ENCODE measurements at places on chromosomes 16 and 17.

- DNase-seq: peak; percentile 39
Measured at GRCh38 chr17:75240394-75241142, 20.8 kb downstream of the GGA3 start.

DNA sequence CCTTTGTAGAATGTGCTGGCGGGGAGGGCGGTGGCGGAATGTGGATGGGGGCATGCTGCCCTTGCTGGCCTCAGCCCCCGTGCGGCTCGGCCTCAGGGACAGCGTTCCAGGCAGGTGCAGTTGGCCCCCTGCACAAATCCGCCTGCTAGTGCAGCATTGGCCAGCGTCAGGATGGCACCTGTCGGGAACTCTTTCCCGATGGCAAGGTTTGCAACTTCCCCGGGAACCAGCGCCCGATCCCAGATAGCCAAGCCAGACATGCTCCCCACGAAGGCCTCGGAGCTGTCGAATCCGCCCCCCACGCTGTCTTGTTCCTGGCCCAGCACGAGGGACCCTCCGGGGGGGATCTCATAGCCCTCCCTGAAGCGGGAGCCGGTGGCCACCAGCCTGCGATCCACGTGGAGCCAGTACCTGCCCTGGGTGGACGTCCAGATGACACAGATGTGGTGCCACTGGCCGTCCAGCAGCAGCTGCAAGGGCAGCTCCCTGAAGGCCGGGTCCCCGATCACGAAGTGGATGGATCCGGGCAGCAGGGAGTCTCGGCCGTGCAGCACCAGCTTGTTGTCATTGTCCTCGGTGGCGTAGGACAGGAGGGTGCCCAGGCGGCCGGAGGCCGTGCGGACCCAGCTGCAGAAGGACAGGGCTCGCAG, 2.8 kb downstream of the PTX4 start:
- DNase-seq: no peak

GRCh38 chr16:81437865-81438264, 6.7 kb upstream of the CMIP start:
- no peak for DNase-seq

- DNase-seq: no peak
Measured at GRCh38 chr16:80060470-80060869, 459.9 kb upstream of the MAF start.

- no peak for DNase-seq
Measured at GRCh38 chr16:67884684-67885083, at the start of gene NRN1L. NRN1L (plus strand) TSS chr16:67884885; CDS start chr16:67884904, 19 bp downstream.

DNA sequence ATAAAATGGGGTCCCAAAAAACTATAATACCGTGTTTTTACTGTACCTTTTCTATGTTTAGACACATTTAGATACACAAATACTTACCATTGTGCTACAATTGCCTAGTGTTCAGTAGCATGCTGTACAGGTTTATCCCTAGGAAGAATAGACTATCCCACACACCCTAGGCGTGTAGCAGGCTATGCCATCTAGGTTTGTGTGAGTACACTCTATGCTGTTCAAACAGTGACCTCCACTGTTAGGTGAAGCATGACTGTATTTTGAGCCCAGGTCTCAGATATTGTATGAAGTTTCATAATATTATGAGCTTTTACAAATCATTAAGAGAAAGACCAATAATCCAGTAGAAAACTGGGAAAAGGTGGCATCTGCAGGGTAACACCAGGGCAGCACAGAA, 23.6 kb downstream of the MILR1 start:
- DNase-seq: no peak

DNA sequence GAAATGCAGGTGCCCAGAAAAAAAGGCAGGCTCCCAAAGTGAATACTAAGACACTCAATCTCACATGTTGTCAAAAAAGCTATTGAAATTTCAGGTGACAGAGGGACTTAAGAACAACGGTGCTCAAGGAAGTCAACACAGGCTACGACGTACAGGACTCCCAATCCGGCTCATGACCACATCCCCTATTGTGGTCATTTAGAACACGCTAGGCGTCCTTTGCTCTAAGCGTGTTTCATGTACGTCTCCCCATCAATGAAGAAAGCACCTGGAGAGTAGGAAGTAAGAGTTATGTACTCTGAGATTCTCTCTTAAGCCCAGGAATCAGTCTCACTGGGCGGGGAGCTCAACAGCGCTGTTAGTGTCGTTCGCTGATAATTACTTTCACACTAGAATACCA, 94.1 kb downstream of the MRM3 start:
- no peak for DNase-seq

- no peak for DNase-seq
Measured at GRCh38 chr16:11601911-11602310, 15.2 kb upstream of the LITAF start.

- no peak for DNase-seq
Measured at GRCh38 chr17:69717819-69718218, 303.3 kb downstream of the MAP2K6 start.

- DNase-seq: no peak
Measured at GRCh38 chr16:4087990-4088577, 28.2 kb downstream of the ADCY9 start.
